ENCODE measurements at places on chromosomes 4 and X. TPM values are rescaled to one million over a fixed set of nuclear protein-coding genes. Genes with fewer than 3 reads are reported as not detected.

The CLNK gene
- total RNA-seq: not detected

The FDCSP gene
- total RNA-seq: not detected

The FUNDC1 gene
- total RNA-seq: 12.5 TPM

The HNRNPDL gene
- 345 TPM for total RNA-seq

The XAGE1A gene
- not detected for total RNA-seq

DNA sequence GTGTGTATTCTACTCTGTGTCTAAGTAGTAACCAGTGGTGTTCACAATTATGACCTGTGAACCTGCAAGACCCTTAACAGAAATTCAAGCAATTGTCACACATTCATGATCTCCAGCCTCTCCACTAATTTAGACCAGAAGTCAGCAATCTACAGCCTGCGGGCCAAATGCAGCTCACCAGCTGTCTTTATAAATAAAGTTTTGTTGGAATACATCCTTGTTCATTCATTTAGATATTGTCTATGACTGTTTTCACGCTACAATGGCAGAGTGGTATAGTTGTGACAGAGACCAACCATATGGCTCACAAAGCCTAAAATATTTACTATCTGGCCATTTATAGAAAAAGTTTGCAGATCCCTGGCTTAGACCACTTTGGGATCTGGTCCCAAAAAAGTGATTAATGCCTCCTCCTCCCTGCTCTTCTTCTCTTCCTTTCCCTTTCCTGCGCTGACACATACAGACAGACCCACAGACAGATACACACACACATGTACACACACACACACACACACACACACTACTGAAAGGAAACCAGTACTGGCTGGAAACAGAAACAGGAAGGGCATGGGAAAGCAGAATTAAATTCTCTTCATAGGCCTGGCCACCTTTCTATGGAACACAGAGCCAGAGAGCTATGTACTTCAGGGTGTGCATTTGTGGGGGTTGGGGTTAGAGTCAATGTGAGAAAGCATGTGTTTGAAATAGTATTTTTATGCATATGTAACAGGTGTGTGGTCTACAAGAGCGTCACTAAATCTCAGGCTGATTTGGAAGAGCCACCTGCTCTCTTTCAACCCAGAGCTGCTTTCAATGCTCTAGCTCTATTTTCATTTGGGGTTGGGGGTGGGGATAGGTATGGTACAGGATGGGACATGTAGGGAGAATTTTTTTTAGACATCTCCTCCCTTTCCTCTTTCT lies 49.7 kb upstream of the TMEM164 start:
- no peak for DNase-seq

DNA sequence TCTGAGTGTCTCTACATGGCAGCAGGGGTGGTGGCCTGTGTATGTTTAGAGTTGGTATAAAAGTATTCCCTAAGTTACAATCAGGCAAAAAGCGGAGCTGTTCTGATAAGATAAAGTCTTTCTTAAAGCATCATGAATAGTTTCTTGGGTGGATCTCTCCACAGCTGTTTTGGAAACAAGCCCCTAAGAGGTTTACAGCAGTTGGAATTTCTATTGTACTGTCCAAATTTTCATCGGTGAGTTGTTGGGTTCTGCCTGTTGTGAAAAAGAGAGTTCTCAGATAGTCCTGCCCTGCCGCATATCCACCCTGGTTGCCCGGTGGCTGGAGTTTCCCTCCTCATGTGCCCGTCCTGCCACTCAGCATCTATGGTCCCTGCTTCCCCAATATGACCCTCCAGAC lies 50.1 kb downstream of the C4orf51 start:
- DNase-seq: no peak

- no peak for DNase-seq
These were observed 48.2 kb upstream of the UXT start for GRCh38 chrX:47707031-47707780.

DNA sequence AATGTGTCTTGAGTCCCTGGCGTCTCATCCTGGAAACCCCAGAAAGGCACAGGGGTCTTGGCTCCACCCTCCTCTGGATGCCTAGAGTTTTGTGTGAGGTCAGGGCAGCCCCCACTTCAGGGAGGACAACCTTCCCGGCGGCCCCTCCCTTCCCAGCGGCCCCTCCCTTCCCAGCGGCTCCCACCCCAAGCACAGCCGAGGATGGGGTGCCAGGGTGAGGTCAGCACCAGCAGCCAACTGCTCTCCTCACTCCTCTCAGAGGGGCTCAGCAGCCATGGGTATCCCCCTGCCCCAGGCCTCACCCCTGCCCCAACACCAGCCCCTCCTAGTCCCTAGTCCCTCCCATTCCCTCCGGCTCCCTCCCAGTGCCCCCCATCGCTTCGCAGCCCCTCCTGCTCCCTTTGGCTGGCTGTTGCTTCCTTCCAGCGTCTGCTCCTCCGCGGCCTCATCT lies 17.4 kb downstream of the DGKQ start:
- no peak for DNase-seq

DNA sequence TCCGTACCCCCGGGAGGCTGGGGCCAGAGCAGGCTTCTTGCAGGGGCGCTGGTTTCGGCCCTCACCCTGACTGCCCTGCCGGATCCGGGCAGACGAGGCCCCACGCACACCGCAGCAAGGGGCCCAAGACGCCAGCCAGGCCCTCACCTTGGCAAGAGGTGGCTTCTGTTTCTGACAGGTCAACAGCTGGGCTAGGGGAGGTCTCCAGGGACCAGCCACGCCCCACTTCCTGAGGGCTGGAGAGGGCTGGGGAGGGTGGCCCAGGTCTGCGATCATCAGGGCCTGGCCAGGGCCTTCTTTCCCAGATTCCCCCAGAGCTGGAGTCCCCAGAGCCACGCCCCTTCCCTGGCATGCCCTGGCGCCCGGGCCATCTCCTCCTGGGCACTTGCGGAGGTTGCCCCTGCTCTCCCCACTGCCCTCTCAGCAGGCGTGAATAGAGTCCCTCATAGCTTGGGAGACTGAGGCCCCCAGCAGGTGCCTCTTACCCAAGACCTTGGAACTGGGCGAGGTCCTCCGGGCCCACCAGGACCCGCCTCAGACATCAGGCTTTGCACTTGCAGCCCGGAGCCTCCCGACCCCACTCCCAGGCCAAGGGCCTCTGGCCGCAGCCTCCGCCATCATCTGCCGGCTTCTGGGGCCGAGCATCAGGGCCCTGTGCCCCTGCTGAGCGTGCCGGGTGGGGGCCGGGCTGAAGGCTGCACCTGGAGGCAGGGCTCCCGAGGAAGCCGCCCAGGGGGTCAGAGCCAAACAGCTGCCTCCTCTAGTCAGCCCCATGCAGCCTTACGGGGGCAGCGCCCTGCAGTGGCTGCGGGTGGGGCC lies 6.3 kb upstream of the FGFR3 start:
- DNase-seq: no peak

GRCh38 chrX:10761447-10761846 lies 141.1 kb upstream of the MID1 start:
- no peak for DNase-seq

DNA sequence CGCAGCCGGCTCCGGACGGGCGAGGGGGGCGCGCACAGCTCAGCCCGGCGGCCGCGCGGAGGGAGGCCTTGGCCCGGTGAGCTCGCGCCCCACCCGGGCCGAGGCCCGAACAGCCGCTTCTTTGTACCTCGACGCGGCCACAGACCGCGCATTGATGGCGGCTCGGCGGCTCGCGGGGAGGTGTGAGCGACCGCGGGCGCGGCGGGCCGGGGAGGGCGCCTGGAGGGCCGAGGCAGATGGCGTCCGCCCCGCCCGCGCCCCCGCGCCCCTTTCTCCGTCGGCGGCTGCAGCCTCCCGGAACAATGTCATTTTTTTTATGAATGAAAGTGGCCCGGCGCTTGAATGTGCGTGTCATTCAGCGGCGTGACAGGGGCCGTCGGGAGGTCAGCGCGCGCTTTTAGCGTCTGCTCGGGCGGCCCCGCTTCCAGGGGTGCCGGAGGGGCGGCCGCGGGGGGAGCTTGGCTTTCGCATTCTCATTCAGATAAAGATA lies 1.8 kb downstream of the FGFR3 start:
- DNase-seq: peak; percentile 24

DNA sequence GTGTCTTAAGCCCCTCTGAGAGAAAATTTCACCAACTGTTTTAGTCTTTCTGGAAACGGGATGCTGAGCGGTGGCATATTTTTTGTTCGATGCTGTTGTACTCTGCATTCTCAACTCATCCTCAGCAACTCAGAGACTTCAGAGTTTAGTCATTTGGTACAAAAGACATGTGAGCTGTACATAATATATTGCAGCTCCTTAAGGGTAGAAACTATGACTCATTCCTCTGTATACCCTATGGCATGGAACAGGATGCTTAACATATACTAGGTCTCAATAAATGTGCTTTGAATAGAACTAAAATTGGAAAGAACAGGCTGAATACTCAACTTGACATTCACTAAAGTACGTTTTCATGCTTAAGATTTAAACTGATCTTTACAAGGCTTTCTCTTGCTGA lies 130.5 kb upstream of the SLITRK2 start:
- DNase-seq: no peak

GRCh38 chr4:3413675-3414420 lies 27.9 kb upstream of the HGFAC start:
- no peak for DNase-seq

- DNase-seq: no peak
These were observed 378.6 kb upstream of the ANXA10 start for GRCh38 chr4:167713756-167714155.

GRCh38 chr4:37910091-37910486 lies 19.2 kb downstream of the TBC1D1 start:
- no peak for DNase-seq

- DNase-seq: no peak
These were observed 291.5 kb upstream of the GALNTL6 start for GRCh38 chr4:171521726-171522125.

DNA sequence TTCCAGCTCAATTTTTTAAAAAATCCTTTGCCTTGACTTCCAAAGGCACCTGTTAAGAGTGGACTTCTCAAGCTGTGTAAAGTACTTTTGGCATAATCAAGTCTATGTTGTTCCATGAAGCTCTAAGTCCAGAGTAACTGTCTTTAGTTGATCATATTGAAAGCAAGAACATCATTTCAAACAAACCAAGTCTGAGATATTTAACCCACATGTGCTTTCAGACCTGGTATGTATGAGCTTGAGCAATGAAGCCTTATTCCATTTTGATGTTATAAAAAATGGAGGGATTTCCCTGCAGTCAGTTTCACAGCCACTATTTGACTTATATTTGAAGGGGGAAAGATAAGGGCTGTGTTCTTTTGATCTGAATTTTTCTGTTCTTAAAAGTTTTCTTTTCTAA lies 23.7 kb upstream of the EOLA2 start:
- DNase-seq: no peak

- no peak for DNase-seq
These were observed 126.2 kb downstream of the COL4A6 start for GRCh38 chrX:108312011-108312410.

- no peak for DNase-seq
These were observed 213.5 kb downstream of the CBR4 start for GRCh38 chr4:168796362-168797106.

GRCh38 chr4:168631241-168632162 lies 134.7 kb downstream of the PALLD start:
- peak; percentile 47 for DNase-seq

- DNase-seq: no peak
These were observed 298.4 kb downstream of the RAPGEF2 start for GRCh38 chr4:159401226-159401712.

Measured in activated CD4-positive, alpha-beta T cell treated with anti-CD3 and anti-CD28 coated beads for 36 hours (primary cell).